Activated T-cell treated with anti-CD3 and anti-CD28 coated beads for 24 hours (primary cell): ENCODE measurements at places on chromosomes 12 and 14.

GRCh38 chr12:30985814-30986452 lies 59.4 kb downstream of the TSPAN11 start:
- no peak for DNase-seq

- DNase-seq: no peak
These were observed 88.3 kb downstream of the RPS29 start for GRCh38 chr14:49497725-49498348.

- no peak for DNase-seq
These were observed 3.2 kb downstream of the OSBPL8 start for GRCh38 chr12:76556368-76556767.

- no peak for DNase-seq
These were observed 7.9 kb downstream of the NRIP2 start for GRCh38 chr12:2826721-2827515.

DNA sequence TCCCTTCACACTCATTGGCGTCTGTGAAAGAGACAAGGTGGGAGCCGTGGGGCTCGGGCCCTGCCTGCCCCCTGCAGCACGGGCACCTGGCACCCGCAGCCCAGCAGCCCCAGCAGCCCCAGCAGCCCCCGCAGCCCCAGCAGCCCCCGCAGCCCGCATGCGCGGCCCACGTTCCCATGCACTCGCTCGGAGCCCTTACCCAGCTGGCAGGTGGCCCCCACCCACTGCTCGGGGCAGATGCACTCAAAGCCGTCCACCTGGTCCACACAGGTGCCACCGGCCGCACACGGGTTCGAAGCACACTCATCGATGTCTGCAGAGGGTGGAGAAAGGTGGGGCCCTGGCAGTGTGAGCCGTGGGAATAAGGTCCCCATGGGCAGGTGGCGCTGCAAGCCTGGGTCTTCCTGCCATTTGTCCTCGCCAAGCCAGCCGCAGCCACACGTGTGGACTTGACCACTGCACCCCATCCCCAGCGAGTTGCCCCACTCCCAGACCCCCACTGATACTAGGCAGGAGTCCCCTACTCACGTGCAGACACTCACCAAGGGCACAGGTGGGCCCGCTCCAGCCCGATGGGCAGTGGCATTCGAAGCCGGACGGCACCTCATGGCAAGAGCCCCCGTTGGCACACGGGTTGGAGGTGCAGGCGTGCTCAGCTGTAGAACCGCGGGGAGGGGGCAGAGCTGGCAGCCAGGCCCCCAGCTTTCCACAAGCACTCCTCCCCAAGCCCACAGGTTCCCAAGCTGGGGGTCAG lies 17.3 kb downstream of the JAG2 start:
- no peak for DNase-seq

GRCh38 chr14:105980224-105980623 lies 453.8 kb downstream of the TMEM121 start:
- no peak for DNase-seq

DNA sequence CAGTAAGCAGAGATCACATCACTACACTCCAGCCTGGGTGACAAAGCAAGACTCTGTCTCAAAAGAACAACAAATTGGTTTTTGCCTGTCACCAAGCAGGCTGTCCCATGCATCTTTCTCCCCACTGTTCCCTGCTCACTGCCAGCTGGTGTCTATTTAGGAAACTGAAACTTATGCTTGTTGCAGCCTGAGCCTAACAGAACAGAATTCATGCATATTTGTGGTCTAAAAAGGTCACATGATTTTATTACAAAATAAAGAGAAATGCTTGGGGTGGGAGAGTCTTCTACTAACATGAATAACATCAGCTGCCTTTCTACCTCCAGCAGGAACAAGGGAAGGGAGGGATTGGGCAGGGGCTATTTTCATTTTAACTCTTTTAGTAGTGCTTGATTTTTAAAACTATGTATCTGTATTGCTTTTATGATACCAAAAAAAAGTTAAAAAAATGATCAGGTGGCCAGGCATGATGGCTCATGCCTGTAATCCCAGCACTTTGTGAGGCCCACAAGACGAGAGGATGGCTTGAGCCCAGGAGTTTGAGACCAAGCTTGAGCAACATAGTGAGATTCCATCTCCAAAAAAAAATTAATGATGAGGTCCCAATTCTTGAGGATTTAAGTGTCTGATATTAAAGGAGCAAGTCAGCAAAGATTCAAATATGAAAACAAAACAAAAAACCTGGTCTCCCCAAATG lies 923 bp downstream of the STAT2 start:
- DNase-seq: no peak

GRCh38 chr12:58640314-58640713 lies 280.0 kb downstream of the LRIG3 start:
- no peak for DNase-seq

GRCh38 chr12:64669270-64669842 lies 59.1 kb downstream of the RASSF3 start:
- DNase-seq: peak; percentile 28

DNA sequence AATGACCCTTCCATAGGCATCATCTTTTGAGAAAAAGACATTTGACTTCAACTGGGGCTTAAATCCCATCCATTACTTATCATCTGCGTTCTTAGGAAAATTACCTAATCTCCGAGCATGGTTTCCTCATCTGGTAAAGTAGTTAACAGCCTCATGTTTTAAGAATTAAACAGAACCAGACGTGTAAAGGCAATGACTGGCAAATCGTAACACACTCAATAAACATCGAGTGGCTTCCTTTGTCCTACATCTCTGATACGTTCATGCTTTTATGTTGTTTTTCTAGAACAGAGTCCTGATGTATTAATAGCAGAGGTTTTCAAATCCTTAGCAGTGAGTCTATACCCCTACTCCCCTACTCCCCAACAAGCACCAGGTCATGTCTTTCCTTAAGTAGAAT lies 189.7 kb upstream of the RGS6 start:
- DNase-seq: no peak

GRCh38 chr14:73143003-73143402 lies 6.7 kb downstream of the PSEN1 start:
- no peak for DNase-seq

DNA sequence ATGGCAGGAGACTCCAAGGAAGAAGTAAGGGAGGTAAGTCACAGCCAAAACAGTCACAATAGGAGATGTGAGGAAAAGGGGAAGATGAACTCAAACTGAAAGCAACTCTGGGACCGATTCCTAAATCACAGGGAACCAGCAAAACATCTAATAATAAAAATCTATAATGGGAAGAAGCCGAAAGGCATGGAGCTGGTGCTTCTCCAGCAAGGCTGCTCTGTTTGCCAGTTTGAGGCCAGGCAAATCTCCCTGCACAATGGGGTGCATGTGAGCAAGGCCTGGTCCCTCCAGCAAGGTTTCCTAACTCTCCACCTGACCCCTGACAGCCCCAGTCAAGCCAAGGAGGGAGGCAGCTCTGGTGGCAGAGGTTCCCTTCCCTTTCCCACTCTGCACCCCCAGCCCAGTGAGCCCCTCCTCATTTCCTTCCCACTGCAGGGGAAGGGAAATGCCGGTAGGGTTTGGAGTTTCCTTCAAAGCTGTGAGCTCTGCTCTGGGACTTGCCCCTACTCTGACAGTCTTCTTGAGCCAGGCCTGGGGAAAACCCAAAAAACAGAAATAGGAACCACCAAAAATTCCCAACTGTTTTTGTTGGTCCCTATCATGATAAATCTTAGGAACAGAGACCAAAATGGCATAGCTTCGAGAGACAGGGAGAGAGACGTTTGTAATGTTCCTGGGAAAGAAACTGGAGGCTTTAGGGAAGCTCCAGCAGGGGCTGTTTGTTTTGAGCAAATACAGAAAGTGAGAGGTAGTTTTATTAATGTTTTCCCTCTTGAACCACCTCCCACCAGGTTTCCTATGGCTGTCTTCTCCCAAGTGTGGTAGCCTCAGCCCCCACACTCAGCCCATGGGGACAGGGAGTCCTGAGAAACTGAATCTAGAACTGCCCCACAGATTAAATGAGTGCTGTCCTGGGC lies 34.6 kb downstream of the FMNL3 start:
- DNase-seq: no peak

GRCh38 chr12:128313931-128314330 lies 47.0 kb downstream of the TMEM132C start:
- no peak for DNase-seq

GRCh38 chr12:19695244-19696098 lies 256.2 kb downstream of the AEBP2 start:
- DNase-seq: no peak

DNA sequence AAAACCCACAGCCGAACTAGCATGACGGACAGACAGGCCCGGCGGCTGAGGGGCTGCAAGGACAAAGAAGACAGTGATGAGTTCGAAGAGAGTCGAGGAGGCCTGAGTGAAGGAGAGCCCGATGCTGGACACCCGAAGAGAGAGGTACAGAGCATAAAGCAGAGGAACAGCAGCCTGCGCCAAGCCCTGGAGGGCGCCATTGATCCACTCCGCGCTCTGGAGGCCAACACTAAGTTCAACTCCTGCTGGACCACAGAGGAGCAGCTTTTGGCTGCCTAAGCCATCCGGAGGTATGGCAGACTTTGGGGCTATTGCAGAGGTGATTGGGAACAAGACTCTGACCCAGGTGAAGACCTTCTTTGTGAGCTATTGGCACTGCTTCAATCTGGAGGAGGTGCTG lies 7.8 kb upstream of the PLXNC1 start:
- peak; percentile 33 for DNase-seq

DNA sequence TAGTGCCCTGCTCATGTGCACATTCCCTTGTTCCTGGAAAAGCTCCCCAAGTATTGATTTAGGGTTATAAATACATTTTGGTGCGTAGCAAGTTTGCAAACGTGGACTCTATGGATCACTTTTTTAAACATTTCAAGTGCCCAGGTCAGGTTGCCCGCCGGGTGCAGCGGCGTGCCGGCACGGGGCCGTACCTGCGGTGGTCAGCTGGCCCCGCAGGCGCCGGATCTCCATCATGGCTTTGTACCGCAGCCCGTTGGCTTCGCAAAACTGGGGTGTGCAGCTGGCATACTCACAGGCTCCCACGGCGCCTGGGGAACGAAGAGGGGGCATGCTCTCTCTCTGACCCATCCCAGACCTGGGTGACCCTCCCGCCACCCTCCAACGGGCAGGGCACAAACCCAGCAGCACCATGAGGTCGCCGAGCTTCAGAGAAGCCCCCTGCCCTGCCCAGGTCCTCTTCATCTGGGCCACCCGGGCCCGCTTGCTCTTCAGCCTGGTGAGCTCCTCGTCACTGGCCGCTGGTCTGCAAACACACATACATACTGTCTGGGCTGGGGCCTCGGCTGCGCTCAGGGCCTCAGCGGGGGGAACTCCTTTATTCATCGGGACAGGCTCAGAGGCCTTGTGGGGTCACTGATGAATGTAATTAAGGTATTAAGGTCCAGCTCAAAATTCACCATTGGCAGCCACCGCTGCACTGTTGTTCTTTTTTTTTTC lies 35.1 kb downstream of the DHX37 start:
- no peak for DNase-seq

- peak; percentile 2 for DNase-seq
These were observed 94.8 kb downstream of the LRP6 start for GRCh38 chr12:12171991-12172511.

DNA sequence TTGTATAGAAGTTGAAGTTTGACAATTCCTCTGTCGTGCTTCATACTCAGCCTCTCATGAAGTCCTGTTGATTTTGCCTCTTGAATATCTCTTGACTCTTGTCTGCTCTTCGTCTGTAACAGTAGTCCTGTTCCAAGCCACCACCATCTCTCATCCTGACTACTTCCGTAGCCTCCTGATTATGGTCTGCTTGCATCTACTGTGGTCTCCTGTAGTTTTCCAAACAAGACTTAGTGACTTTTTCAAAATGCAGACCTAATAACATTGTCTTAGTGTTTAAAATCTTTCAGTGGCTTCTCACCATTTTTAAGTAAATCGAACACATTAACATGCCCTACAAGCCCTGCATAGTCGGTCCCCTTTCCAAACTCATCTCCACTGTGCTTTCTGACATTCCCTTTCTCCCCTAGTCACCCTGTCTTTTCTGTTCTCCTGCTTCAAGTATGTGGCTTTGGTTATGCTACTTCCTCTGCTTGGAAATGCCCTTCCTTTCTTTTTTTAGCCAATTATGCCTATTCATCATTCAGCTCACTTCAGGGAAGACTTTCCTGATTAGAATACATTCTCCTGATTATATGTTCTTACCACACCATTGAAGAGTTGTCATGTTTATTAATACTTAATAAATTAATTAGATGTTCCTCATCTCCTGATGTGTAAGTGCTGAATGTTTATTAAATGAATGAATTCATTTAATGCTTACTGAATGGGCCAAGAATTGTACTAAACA lies 2.0 kb downstream of the SCYL2 start:
- DNase-seq: no peak

- DNase-seq: no peak
These were observed 7.5 kb downstream of the IRAK4 start for GRCh38 chr12:43766291-43766690.

DNA sequence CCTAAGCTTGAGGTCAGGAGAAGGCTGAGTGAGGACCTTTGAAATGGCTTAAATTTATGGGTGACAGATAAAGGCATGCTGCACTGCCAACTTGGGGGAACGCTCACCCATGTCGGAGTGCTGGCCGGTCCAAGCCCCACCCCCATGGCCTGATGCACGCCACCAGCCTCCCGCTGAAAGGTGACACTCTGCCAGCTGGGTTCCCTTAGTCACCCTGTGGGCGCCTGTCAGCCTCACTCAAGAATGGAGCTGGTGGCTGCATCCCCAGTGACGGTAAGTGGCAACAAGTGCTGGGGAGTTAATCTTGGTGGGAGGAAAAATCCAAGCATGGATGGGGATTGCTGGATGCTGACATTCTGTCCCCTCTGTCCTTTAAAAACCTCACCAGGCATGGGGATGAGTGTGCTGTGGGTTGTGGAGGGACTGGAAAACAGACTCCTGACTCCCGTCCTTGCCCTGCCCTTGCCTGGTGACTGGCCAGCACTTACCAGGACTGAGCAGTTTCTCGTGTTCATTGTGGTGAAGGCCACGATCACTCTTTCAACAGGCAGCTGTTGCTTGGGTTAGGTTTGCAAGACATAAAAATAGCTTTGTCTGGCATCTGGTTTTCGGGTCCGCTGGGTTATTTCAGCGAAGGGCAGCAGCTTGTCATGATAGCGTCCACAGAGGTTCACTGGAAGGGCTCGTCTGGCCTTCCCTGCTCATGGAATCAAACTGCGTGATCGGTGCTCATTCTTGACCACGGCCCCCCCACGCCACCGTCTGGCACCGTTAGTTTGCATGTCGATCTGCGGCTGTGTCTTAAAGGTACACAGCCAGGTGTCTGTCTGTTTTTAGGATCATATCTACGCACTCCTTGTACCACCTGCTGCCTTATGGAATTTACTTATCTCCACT lies 15.0 kb downstream of the ACACB start:
- no peak for DNase-seq

GRCh38 chr12:118359541-118359915 lies 13.2 kb downstream of the TAOK3 start:
- DNase-seq: no peak

GRCh38 chr12:98060411-98060810 lies 455.0 kb upstream of the TMPO start:
- DNase-seq: no peak
